ENCODE measurements at places on chromosomes 6 and 20.

GRCh38 chr6:127635091-127635490 is 58.1 kb downstream of the C6orf58 start:
- DNase-seq = no peak

DNA sequence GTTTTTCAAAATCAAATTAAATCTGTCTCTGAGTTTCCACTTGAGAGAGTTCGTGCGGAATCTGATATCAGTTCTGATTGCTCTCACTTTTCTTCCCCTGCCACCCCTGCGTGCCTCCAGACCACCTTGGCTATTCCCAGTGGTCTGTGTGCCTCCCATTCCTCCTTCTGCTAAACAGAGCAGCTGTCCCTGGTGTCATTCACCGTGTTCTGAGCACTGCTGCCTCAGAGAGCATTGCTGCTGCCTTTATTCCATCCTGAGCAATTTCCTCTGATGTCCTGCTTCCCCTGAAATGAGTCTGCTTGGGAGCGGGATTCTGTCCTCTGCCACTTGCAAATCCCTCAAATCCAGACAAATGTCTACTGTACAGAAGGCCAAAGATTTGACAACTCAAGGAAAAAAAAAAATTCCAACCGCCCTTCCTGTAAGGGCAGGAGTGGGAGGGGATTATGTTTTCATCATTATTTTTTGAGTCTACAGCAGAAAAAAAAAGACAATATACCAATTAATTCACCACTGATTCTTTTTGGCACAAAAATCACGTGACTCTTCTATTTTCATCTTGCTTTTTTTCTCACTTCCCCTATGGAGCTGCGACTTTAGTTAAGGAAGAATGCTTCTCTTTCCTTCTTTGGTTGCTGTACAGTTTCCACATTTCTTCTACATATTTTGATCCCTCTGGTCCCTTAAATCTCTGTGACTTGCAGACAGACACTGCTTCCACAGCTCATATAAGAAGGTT is 833.0 kb downstream of the EPHA7 start:
- no peak for DNase-seq

DNA sequence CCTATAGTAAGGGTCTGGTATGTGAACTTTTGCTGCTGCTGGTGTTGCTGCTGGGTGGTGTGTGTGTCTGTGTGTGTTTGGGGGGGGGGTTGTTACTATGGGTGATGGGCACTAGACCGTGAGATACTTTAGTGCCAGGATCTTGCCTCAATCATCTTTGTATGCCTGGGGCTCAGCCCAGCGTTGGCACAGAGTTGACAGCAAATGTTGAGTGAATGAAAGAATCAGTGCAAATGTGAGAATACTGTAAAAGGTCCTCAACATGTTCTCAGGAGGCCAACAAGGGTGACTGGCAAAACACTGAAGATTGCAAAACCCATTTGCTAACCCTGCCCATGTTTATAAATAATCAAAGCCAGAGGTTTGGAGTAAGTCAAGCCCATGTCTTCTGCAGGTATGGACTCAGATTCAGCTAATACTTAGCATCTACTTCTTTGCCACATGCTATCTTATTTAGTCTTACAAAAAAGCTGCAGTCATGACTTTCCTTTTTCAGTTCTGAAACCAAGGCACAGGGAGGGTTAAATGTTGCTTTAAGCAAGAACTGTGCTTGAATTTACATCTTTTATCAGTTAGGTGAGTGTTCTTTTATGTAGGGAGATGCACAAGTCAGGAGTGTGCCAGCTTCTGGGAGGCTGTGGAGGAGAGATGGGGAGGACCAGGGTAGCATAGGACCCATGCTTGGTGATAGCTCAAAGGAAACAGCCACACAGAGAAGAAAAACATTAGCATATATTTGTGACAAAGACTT is 125.3 kb upstream of the SPACA1 start:
- DNase-seq = no peak

DNA sequence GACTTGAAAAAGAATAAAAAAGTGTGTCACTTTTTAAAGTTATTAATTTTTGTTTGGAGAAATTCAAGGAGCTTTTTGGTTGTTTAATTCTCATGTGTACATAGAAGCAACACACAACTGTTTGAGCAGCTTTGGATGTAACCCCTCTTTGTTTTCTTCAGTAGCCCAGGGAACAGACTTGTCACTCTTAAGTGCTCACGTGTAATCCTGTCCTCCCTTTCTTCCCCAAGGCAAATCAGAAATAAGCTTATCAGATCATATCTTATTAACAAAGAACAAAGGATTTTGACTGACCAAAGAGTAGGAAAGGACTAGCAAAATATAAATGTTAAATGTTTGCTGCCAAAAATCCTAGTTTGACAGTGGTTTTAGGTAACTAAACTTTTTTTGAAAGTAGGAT is 7.3 kb upstream of the FLRT3 start:
- DNase-seq = no peak

GRCh38 chr20:1874450-1875182 is 20.6 kb upstream of the SIRPA start:
- DNase-seq = no peak

DNA sequence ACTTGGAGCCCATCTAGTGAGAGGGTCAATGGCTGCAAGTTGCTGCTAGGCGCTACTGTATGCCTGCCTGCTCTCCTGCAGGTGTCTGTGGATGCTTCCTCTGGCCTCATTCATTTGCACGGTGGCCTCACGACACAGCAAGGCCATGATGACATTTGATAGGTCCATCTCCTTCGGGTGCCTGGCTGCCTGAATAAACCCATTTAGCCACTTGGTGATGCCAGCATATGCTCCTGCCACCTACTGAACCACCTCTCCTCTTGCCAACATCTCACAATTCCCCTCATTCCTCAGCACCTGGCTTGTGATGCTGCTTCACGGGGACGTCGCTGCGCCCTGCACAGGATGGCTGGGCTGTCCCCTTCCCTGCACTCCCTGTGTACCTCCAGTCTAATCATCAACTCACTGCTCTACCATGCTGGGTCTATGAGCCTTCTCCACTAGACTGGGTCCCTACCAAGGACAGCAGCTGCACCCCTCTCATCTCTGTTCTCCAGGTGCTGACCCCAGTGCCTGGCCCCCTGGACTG is 51.1 kb downstream of the AGPAT4 start:
- DNase-seq = no peak

GRCh38 chr6:56851541-56852259 is 103.2 kb upstream of the BEND6 start:
- no peak for DNase-seq

GRCh38 chr6:144722154-144722737 is 437.1 kb downstream of the UTRN start:
- DNase-seq = no peak

DNA sequence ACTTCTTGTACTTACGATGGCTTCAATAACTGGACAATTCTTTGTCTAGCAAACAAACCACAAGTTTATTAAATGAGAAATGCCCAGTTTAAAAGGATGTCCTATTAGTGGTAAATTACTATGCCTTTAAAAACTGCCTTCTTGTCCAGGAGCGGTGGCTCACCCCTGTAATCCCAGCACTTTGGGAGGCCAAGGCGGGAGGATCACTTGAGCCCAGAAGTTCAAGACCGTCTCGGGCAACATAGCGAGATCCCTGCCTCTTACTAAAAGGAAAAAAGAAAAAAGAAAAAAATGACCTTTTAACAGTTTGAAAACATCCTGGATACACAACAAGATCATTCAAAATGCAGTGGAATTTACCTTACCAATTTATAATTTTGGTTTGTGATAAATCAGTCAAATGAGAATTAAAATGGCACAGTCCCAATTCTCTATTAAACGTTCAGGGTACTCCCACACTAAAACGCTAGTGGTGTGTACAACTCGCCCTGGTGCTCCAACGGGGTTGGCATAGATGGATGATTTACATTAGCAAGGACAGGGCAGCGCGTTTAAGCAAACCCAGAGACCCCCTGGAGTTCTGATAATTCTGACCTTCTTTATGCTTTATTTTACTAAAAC is 2.3 kb downstream of the ZBTB2 start:
- DNase-seq = no peak

GRCh38 chr6:136644597-136644952 is 94.4 kb upstream of the MAP7 start:
- no peak for DNase-seq

Data from omental fat pad (tissue), 4 donors.